CD4-positive, alpha-beta T cell treated with Interleukin-17A for 4 hours (primary cell): ENCODE measurements at places on chromosomes 16 and 17.

DNA sequence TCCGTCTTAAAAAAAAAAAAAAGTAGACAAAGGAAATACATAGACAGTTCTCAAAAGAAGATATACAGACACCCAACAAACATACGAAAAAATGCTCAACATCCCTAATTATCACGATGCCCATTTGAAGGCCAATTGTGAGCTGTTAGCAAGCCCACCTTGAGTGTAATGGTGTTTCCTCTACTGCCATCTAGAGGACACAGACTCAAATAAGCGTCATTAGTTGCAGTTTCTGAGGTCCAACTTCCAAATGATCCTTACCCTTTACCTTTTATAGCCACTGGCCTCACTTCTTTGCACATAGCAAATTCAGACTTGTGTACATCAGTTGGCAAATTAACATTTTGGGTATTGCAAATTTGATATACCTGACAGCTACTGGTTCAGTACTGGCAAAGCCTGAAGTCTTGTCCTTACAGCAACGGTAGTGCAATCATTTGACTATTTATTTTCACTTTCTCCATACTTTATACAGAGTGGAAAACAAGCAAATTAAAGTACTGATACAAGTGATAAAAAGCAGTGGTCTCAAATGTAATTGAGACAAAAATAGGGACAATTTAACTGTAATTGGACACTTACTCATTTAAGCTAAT, 536.3 kb upstream of the EEF2KMT start:
- DNase-seq: no peak

DNA sequence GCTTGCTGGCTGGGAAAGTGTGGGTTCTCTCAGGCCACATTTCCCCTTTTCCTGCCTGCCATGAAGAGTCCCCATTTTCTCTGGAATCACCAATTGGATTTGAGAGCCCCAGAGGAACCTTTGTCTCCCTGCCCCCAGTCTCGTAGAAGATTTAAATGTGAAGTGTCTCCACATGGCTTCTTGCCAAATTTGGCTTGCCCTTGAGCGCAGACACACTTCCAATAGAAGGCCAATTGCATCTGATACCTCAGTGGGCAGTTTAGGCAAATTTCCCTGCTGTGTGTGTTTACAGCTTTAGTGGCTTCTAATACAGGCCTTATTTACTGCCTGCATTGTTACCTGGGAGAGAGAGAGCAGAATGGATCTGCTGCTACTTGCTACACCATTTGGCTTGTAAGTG, 29.7 kb downstream of the CDK5R1 start:
- no peak for DNase-seq

- no peak for DNase-seq
Observed at GRCh38 chr17:48244814-48245213, 137.2 kb downstream of the SNX11 start.

GRCh38 chr16:69366431-69366830, 14.8 kb upstream of the TMED6 start:
- DNase-seq: no peak

GRCh38 chr16:89145406-89146161, 26.0 kb upstream of the CDH15 start:
- no peak for DNase-seq

DNA sequence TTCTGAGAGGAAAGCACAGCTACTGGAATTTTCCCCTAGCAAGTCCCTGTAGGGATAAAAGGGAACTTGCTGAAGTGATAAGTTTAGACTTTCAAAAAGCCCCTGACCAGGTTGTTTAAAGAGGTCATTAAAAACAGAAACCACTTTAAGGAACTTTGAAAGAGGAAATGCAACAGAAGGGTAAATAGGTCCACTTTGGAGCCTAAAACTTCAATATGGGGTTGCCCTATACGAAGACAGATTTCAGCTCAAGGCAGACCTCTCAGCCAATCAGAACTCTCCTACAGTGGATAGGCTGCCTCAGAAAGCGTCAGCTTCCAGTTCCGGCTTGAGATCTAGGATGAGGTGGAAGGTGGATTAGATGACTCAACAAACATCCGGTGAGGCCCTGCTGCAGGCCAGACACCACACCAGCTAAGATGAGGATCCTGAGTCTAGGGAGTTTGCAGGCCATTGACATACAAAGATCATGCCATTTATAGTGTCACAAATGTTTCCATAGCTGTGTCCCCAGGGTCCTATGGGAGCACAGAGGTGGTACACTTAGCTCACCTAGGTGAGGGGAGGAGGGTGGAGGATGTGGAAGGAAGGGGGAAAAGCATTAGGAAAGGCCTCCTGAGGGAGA, 7.9 kb upstream of the MFSD6L start:
- DNase-seq: no peak

- DNase-seq: no peak
Observed at GRCh38 chr17:57527221-57528057, 217.7 kb downstream of the CCDC182 start.
